Ovary (tissue), 10 donors: ENCODE measurements at places on chromosomes 6 and 20. TPM values are rescaled to one million over a fixed set of nuclear protein-coding genes. Genes with fewer than 3 reads are reported as not detected.

RING1 gene
- polyA plus RNA-seq: 51.7 TPM

DNA sequence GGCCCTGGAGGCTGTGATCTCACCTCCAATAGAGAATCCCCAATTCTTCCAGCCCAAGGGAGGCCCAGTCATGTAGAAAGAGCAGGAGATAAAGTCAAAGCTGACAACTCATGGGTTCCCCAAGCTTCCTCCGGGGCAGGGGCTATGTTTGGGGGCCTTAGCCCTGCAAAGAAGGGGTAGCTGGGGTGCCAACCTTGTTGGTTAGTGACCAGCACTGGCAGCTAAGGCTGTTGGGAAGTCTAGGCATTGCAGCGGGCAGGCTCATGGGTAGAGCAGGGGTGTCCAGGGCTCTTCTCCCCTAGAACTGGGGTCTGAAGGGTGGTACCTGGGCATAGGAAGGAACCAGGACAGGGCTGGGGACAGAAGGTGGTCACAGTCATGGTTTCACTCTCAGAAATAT is 36.4 kb downstream of the TGM2 start:
- no peak for DNase-seq

MOG gene
- not detected for polyA plus RNA-seq

COL21A1 gene
- 4.0 TPM for polyA plus RNA-seq

GRCh38 chr6:55994531-55994930 is 119.1 kb upstream of the BMP5 start:
- DNase-seq: no peak

PGC gene
- 0.81 TPM for polyA plus RNA-seq

GRCh38 chr20:62739581-62740285 is 31.1 kb downstream of the NTSR1 start:
- DNase-seq: no peak

NEURL2 gene
- polyA plus RNA-seq: 11.8 TPM

- no peak for DNase-seq
Observed at GRCh38 chr6:150263765-150264404, 104.9 kb upstream of the IYD start.

SYCP2 gene
- 1.2 TPM for polyA plus RNA-seq

DNA sequence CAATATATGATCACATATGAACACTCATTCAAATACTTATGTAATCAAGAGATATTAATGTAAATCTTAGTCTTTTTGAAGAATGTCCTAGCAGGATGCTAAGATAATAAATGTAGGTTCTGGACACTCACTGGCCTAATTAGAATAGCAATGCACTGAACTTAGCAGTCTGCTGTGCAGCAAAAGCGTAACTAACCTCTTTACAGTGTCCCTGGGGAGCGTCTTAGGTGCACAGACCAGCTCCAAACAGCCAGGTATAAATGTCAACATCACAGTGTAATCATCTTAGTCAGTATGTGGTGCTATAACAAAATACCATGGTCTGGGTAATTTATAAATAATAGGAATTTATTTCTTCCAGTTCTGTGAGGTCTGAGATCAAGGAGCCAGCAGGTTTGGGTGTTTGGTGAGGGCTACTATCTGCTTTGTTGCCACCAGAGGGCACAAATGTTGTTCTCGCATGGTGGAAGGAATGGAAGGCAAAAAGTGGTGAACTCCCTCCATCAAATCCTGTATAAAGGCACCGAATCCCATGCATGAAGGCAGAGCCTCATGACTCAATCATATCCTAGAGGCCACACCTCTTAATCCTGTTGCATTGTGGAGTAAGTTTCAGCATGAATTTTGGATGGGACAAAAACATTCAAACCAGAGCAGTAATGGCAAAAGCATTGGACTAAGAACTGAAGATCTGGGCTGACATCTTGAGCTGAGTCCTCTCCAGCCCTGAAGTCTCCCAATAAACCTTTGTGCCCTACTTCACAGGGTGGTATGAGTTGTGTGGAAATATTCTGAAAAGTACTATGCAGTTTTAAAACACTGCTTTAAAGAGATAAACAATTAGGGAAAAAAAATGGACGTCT is 41.8 kb upstream of the FOXO3 start:
- no peak for DNase-seq

C20orf204 gene
- polyA plus RNA-seq: 0.61 TPM

DNA sequence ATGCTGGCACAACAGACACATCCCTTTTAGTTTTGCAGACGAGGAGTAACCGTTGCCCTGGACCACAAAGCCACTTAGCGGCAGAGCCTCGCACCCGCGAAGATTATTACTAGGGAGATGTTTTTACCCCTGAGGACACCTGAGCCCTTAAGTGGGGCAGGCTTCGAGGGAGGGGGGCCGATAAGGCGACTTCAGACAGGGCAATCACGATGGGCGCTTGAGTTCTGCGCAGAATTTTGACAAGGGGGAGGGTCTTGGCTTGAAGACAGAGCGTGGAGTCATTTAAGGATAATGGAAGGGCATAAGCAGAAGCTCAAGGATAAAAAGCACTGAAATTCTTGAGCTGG is 650 bp upstream of the TTK start:
- no peak for DNase-seq

- DNase-seq: no peak
Observed at GRCh38 chr6:12543953-12544352, 172.6 kb upstream of the PHACTR1 start.

GRCh38 chr20:44480097-44480496 is 4.4 kb downstream of the TTPAL start:
- no peak for DNase-seq

DNA sequence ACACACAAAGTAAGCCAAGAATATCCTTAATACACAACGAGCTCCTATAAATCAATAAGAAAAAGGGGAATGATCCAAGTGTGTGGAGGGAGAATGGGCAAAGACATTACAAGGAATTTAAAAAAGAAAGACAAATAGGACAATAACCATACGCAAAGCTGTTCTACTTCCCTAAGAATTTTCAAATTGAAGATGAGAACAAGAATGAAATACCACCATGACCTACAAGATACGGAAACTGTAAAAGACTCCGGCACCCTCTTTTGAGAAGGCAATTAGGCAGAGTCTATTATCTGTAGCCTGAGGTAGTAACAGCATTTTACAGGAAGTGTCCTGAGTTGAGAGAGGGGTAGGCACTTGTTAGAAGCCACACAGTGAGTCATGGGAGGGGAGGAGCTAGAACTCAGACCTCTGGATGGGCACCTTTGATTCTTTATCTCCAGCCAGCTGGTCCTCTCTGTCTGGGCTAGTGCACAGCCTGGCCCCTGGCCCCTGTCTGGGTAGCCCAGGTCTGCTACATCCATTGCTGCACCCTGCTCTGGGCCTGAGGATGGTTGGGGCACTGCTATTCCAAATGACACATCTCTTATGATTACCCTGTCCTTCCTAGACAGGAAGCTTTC is 15.3 kb downstream of the RSPO4 start:
- no peak for DNase-seq
